ENCODE measurements at places on chromosomes 3 and 15.

GRCh38 chr15:93553167-93553935, 464.3 kb upstream of the RGMA start:
- DNase-seq, result no peak

GRCh38 chr3:24505691-24506550, 11.3 kb upstream of the THRB start:
- no peak for DNase-seq

DNA sequence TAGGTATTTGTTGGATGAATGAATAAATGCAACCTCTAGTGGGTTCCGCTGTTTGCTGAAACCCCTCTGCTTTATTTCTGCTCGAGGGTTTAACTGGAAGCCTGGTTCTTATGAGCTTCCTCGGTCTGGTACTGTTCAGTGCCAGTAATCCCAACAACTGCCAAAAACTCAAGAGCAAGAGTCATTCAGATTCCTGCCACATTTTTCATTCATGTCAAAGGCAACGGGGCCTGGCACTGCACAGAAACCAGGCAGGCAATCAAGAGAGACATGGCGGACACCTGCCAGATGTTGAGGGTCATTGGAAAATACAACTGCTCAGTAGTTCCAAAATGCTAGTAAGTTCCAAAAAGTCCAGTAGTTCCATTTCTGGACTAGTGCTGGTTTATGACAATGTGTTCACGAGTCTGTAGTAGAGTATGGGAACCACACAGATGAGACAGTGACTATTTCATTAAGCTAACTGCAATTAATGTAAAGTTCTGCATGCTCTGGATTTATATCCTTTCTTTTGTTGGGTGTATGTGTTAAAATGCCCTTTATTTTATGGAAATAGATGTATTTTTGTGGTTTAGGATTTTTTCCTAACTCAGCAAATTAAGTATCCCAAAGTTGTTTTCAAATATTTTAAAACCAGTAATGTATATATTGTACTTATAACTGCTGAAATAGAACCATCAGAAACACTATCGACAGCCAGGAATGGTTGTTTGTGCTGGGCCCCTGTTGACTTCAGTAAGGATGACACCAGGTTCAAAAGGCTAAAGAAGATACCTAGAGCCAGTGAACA, 22.7 kb upstream of the TMEM41A start:
- DNase-seq, result no peak

- no peak for DNase-seq
Measured at GRCh38 chr3:122314228-122314876, 10.7 kb upstream of the CSTA start.

DNA sequence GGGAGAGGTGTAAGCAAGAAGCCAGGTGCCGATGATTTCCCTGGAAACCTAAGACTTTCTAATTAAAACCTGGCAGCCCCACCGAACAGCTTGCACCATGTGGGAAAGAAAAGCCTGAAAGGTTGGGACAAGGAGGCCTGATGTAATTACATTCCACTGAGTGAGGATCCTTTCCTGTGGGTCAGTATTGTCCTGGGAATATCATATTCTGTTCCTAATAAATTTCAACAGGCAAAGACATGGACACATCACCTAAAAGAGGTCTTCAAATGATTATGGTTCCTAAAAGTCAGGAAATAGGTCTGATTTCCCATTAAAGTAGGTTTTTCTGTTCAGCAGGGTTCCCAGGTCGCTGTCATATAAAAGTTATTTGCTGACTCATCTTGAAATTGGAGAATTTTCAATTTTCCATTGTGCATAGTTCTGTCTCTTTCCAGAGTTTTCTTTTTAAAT, 58.5 kb downstream of the DUT start:
- DNase-seq, result no peak

DNA sequence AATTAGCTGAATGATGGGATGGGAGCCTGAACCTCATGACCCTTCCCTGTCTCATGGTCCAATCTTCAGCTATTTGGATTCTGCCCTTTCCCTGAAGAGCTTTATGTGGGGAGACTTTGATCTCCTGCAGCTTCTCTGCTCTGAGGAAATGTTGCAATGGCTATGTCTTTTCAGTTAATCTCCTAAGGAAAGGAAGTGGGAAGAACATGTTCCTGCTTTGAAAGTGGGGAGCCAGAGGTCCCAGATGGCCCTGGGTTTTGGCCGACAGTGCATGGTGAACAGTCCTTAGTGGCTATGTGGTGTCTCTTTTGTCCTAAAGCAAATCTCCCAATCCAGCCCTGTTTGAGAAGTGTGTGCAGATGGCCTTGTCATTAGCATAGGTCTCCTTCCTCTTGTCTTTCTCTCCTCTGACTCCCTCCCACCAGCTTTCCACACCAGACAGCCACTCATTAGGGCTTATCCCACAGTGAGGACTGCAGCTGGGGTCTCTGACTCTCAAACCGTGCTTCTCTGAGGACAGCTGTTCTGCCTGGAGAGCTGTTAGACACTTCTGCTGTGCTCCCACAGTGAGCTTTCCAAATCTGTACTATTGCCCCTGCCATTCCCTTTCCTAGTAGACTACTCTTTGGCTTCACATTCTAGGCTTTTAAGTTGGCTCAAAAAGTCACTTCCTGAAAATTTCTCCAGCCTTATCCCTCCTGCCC, 365.8 kb upstream of the UMPS start:
- no peak for DNase-seq

DNA sequence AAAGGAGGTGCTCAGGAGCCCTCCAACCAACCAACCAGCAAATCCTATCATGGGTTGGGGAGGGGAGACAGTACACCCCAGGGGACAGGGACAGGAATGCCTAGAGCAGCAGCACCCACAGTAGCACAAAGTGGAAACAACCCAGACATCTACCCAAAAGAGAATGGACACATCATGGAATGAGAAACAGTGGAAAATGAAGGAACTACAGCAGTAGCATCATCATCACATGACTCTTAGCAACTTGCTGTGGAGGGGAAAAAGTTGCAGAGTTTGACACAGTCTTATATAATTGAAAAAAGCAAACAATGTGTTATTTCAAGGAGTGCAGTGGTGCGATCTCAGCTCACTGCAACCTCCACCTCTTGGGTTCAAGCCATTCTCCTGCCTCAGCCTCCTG, 11.0 kb downstream of the C3orf22 start:
- DNase-seq, result no peak

GRCh38 chr15:79156704-79157375, 66.3 kb upstream of the RASGRF1 start:
- DNase-seq, result no peak

DNA sequence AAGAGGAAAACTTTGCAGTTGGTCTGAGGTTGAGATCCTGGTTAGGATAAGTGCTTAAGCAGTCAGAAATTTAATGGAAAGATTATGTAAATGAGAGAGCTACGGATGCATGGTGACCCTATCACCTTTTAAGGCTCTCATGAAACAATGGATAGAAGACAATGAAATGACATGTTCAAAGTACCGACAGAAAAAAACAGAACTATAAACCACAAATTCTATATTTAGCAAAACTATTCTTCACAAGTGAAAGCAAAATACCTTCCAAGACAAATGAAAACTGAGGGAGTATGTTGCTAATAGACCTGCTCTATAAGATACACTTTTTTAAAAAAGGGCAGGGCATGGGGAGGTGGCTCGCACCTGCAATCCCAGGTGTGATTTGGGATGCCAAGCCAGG, 32.2 kb downstream of the DNAAF4 start:
- DNase-seq, result no peak

GRCh38 chr15:43441316-43441715, 51.6 kb downstream of the TP53BP1 start:
- DNase-seq, result no peak

- no peak for DNase-seq
Measured at GRCh38 chr15:77656294-77656693, 23.6 kb upstream of the LINGO1 start.

- DNase-seq, result no peak
Measured at GRCh38 chr15:88126695-88127431, 129.7 kb downstream of the NTRK3 start.

All from stimulated activated CD8-positive, alpha-beta memory T cell treated with anti-CD3 and anti-CD28 coated beads, Interleukin-15, amount 100 ng/mL, for 1 hour (primary cell).